ENCODE measurements at places on chromosomes 2 and 18. TPM values are rescaled to one million over a fixed set of nuclear protein-coding genes. Genes with fewer than 3 reads are reported as not detected.

CPO gene
- total RNA-seq = 0.37 TPM

DNA sequence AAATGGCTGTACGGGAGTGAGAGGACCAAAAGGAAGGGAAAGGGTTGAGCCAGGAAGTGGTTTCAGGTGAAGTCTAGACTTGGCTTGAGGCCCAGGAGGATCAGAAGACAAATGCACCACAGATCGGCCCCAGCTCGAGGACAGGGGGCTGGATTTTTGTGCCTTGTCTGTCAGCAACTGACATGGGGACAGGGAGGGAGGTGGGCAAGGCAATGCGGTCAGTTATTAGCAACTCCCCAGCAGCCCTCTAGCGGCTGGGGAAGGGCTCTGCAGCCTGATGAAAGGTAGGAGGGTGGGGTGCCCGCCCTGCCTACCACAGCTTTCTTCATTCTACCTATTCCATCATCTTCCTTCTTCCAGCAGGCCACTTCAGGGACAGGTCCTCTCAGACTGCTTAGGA, 50.0 kb downstream of the CPO start:
- peaks cover 13% of the 10 kb centered on the region for H3K4me1 ChIP-seq
- DNase-seq = peak; percentile 36
- H3K27me3 ChIP-seq = no peaks in the 10 kb centered on the region
- H3K36me3 ChIP-seq = no peaks in the 10 kb centered on the region

- no peak overlapping the region for H3K4me3 ChIP-seq
- no peaks in the 10 kb centered on the region for H3K27me3 ChIP-seq
- no peaks in the 10 kb centered on the region for H3K4me1 ChIP-seq
- DNase-seq = no peak
Measured at GRCh38 chr2:225425284-225425683, 25.8 kb downstream of the NYAP2 start.

DNA sequence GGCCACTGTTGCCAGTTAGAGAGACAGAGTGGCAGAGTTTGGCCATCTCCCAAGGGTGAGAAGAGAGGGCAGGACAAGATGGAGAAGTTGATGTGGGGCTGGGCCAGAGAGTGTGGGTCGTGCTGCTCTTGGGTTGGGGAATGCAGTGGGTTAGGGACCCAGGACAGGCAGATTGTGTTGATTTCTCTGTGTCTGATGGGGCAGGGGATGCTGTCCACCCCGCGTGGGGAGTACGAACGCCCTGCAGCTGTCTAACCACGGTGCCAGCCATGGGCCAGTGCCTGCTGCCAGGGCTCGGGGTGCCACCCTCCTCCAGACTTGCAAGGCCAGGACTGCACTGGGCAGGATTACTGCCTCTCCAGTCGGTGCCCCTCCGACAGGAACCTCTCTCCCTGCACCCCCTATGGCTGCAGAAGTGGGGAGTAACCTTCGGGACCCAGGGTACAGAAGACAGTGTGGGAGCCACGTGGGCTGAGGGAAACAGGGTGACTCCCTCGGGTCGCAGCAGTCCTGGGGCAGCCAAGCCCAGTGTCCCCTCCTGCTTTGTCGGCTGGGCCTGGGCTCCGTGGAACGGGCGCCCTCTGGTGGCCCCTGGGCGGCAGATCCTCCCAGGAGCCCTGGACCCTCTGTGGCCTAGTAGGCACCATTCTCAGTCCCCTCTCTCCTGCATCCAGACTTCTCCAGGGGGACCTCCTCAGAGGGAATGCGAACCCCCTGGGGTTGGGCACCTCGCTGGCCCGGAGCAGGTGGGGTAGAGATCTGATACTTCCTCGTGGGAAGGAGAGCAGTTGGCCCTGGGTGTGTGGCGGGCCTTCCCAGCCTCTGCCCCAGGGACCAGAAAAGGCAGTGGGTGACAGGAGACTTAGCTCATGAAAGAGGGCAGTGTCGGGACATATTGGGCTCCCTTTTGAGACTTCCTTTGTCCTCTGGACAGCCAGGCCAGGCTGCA, 2.7 kb downstream of the GPC1 start:
- no peak overlapping the region for H3K27ac ChIP-seq
- no peaks in the 10 kb centered on the region for H3K36me3 ChIP-seq
- H3K4me3 ChIP-seq = no peak overlapping the region
- H3K27me3 ChIP-seq = peaks cover 3% of the 10 kb centered on the region
- DNase-seq = peak; percentile 89
- peaks cover 21% of the 10 kb centered on the region for H3K4me1 ChIP-seq

ALPG gene
- total RNA-seq = 0.16 TPM

DNA sequence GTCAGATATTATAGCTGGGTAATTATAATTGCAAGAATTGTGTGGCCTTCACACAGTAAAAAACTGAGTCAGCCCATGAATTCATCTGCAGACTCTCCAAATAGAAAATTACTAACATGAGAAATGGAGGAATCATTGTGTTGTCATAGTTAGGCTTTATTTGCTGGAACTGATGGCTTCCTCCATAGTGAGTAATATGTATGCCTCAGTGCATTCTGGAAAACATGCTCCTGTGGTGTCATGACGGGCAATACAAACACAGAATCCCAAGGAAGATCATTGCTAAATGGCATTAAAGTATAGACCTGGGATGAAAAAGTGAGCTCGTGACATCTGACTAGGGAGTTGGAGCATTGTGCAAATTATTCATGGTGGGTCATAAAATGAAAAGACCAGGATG, 23.6 kb upstream of the NMS start:
- H3K36me3 ChIP-seq = no peaks in the 10 kb centered on the region
- DNase-seq = no peak
- no peaks in the 10 kb centered on the region for H3K27me3 ChIP-seq
- no peak overlapping the region for H3K4me3 ChIP-seq
- H3K27ac ChIP-seq = no peak overlapping the region
- no peaks in the 10 kb centered on the region for H3K4me1 ChIP-seq

- H3K4me3 ChIP-seq = no peak overlapping the region
- no peaks in the 10 kb centered on the region for H3K27me3 ChIP-seq
- no peak overlapping the region for H3K27ac ChIP-seq
Measured at GRCh38 chr2:36698993-36699392, 2.5 kb downstream of the VIT start.

ZAP70 gene
- 8.3 TPM for total RNA-seq

GRCh38 chr2:73823916-73824523, 4.7 kb upstream of the STAMBP start:
- peaks cover 7% of the 10 kb centered on the region for H3K27me3 ChIP-seq
- H3K4me1 ChIP-seq = peaks cover 7% of the 10 kb centered on the region
- no peak for DNase-seq
- no peak overlapping the region for H3K27ac ChIP-seq
- H3K36me3 ChIP-seq = no peaks in the 10 kb centered on the region

SATB2 gene
- total RNA-seq = 4.0 TPM

DNA sequence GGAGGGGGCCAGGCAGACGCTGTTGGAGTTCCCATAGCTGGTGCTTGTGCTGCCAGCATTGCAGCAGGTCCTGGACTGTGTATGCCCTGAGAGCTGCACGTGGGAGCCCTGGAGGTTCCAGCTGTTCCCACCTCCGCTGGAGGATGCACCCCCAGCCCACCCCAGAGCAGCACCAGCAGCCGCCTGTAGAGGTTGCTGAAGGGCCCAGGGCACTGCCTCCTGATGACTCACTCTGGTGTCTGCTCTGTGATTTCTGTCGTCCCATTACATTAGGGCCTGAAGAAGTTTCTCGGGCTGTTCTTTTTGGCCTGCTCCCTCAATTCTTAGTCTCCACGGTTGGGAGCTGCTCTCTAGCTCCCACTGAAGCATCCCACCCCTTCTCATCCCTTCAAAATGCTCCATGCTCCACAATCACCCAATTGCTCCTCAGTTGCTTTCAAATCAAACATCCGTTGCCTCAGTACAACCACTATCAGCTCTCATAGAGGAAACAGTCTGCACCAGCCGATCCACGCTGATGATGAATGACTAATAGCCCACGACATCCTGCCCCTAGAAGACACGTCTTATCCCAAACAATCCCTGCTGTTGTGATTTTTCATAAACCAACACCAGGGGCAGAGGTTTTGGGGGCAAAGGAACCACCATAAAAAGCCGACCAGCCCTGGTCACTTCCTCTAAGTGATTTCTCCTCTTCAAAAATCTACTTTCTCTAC, 65.2 kb upstream of the RNF152 start:
- H3K4me3 ChIP-seq = no peak overlapping the region
- no peak overlapping the region for H3K27ac ChIP-seq
- no peaks in the 10 kb centered on the region for H3K27me3 ChIP-seq

DNA sequence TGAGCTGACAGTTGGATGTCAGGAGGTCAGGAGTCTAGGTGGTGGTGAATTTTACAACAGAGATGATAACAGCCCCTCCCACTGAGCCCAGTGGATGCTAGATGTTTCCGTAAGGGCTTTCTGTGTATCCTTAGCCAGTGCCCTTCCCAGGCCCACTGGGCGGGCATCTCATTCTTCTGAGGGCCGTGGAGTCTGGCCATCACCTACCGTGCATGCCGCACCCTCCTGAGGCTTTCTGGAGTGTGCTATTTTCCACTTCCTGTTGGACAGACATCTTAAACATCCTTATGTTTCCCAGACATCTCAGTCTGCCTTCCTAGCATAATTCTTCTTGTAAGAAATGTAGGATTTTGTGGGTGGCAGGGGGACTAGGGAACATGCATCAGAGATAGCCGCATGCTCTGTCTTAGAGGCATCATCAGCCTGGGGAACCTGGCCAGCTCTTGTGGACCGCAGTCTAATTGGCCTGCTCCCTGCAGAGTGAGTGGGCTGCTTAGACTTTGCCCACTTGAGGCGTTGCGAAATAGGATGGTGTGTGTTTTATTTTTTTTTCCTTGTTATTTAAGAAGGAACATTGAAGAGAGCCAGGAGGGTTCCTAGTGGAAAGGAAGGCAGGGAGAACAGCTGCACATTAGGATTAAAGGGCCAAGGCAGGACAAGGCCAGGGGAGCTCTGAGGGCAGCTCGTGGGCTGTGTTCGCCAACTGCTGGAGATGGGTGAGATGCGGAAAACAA, 135.8 kb downstream of the SH3RF3 start:
- DNase-seq = no peak
- H3K4me3 ChIP-seq = no peak overlapping the region
- H3K27ac ChIP-seq = no peak overlapping the region
- no peaks in the 10 kb centered on the region for H3K36me3 ChIP-seq
- no peaks in the 10 kb centered on the region for H3K27me3 ChIP-seq

DNA sequence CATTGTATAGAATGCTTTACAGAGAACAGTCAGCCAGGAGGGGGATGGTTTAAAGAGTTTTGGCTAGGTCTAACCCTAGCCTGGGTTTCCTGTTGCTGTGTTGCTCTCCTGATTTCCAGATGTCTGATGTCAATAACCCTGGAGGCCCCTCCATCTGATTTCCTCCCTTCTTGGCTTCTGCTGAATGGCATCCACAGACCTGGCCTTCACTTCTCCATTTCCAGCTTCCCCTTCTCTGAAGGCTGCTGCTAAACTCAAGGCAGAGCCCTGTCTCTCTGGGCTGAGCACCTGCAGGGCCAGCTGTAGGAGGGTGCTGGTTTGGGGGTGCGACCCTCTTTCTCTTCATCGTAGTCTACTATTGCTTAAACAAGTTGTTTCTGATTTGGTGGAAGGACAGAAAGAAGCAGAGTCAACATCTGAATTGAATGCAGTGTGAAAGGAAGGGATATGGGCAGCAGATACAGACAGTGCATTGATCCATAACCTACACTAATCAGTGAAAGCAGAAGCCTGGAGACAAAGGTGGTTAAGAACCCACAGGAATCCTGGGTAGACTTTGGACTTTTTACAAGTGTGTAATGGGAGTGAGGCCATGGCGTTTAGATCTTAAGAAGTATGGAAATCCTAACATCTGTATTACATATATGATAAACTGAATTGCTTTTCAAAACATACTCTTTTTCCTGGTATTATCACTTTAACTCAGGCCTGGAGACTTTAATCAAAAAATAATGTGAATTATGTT, 153.6 kb downstream of the HRH4 start:
- no peaks in the 10 kb centered on the region for H3K36me3 ChIP-seq
- no peak for DNase-seq

DNA sequence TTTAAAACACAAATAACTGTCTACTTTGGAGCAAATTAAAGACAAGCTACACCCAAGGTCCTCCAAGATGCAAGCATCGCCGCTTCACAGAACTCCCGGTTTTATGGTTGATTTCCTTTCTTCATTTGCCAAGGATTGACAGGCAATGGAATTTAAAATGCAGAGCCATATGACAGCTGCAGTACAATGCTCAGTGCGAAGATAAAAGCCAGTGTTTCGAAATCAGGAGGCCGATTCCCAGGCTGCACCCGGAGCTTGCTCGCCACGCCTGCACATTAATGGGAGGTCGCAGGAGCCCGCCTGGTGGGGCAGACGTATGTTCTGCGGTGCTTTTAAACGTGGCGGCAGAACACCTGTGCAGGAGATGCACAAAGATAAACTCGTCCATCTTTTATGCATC, 727.6 kb upstream of the SOX11 start:
- no peaks in the 10 kb centered on the region for H3K4me1 ChIP-seq
- H3K27me3 ChIP-seq = no peaks in the 10 kb centered on the region
- DNase-seq = peak; percentile 31
- H3K36me3 ChIP-seq = no peaks in the 10 kb centered on the region
- H3K27ac ChIP-seq = no peak overlapping the region

SNTG2 gene
- 3.2 TPM for total RNA-seq

GRCh38 chr2:105454801-105455485, 56.1 kb upstream of the FHL2 start:
- DNase-seq = no peak
- H3K36me3 ChIP-seq = no peaks in the 10 kb centered on the region
- H3K27ac ChIP-seq = no peak overlapping the region

DNA sequence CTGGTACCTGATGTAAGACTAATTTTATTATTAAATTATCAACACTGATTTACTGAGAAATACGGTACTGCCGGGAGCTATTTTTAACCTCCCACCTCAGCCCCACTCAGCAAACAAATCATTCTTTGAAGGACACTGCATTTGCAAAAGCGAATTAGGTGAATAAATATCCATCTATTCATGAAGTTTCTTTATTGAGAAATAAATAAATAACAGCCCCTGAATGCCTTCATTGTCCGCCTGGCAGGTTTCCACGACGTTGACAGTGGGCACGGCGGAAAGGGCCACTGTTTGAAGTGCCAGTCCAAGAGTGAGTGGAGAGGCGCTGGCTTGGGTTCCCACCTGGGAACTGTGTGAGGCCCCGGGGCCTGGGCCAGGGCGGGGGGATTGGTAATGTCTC, 15.7 kb downstream of the C1QL2 start:
- H3K4me1 ChIP-seq = no peaks in the 10 kb centered on the region
- H3K36me3 ChIP-seq = no peaks in the 10 kb centered on the region
- peaks cover 13% of the 10 kb centered on the region for H3K27me3 ChIP-seq
- DNase-seq = no peak
- H3K4me3 ChIP-seq = no peak overlapping the region

DNA sequence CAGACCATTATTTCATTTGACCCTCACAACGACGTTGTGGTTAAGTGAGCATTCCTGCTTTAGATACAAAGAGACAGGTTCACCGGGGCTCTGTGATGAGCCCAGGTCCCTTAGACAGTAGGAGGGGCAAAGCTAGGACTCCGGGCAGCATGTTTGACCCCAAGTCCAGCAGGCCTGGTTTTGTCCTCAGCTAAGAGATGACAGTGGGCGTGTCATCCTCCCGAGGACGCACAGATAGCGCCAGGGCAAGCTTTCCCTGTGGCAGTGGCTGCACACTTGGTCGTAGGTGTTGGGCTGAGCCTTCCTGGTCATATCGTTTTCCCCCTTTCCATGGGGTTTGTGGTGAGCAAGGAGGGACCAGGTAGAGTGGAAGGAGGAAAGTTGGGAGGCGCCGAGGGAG, 76.3 kb downstream of the MTCL1 start:
- H3K4me1 ChIP-seq = no peaks in the 10 kb centered on the region
- no peak for DNase-seq
- no peaks in the 10 kb centered on the region for H3K27me3 ChIP-seq
- H3K27ac ChIP-seq = no peak overlapping the region

GRCh38 chr18:26003817-26004216, 86.6 kb downstream of the SS18 start:
- H3K27ac ChIP-seq = no peak overlapping the region
- no peaks in the 10 kb centered on the region for H3K27me3 ChIP-seq
- H3K4me3 ChIP-seq = no peak overlapping the region
- no peaks in the 10 kb centered on the region for H3K4me1 ChIP-seq
- no peak for DNase-seq

CFAP53 gene
- total RNA-seq = 2.3 TPM
